Effector memory CD8-positive, alpha-beta T cell (primary cell): ENCODE measurements at places on chromosomes 13 and 19.

DNA sequence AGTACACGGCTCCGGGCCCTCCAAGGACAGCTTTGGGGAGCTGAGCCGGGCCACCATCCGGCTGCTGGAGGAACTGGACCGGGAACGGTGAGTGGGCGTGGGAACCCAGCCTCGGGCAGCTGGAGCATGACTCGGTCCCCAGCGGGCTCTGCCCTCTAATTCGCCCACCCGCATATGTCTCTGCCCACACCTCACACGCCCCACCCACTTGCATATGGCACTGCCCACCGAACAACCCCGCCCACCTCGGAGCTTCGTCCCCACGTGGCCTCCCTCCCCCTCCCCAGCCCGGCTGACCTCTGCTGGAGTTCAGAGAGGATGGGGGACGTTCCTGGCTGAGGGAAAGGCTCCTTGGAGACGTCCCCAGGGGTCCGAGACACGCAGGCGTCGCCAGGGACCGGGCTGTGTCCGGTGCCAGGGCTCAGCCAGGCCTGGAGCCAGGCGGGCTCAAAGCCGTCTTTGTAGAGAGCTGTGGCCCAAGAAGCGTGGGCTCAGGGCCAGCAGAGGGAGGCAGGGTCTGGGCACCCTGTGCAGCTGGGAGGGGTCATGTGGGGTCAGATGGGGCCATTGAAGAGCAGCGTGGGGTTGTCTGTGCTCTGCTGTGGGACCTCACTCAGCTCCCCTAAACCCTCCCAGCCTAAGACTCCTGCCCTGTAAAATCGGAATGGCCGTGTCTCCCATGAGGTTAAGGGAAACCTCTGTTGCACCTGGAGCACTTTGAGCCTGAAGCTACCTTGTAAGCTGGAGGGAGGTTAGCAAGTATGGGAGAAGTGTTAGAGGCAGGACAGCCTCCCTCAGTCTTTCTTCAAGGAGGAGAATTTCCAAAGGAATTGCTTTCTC lies 3.8 kb downstream of the APC2 start:
- no peak for DNase-seq

- DNase-seq: no peak
Observed at GRCh38 chr13:105721016-105721415, 814.4 kb downstream of the EFNB2 start.

GRCh38 chr13:114151565-114152284 lies 19.3 kb upstream of the RASA3 start:
- no peak for DNase-seq

- DNase-seq: no peak
Observed at GRCh38 chr13:47433461-47434005, 536.7 kb upstream of the HTR2A start.
